ENCODE measurements at places on chromosomes 4 and X.
A peak's percentile ranks its signal among the peaks of the same experiment; 100 is the strongest.

DNA sequence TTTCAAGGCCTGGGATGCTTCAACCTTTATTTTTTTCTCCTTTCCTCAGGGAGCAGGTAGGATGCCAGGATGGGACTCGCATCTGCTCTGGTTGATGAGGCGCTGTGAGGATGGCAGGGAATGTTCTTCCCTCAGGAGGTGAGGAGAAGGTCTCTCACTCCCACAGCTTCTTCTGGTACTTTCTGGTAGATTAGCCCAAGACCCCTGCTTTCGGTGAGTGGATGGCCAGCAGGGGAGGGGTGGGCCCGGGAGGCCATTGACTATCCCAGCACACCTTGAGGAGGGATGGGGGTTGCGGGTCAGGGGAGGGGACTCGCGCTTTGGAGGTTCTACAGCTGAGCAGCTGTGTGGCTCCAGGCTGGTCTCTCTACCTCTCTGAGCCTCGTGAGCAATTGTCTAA is 14.8 kb downstream of the CYTL1 start:
- no peak for DNase-seq

- no peak for DNase-seq
These were observed 243.0 kb downstream of the PALLD start for GRCh38 chr4:168739886-168740285.

- no peak for DNase-seq
These were observed 41.1 kb downstream of the LIMCH1 start for GRCh38 chr4:41579043-41579442.

DNA sequence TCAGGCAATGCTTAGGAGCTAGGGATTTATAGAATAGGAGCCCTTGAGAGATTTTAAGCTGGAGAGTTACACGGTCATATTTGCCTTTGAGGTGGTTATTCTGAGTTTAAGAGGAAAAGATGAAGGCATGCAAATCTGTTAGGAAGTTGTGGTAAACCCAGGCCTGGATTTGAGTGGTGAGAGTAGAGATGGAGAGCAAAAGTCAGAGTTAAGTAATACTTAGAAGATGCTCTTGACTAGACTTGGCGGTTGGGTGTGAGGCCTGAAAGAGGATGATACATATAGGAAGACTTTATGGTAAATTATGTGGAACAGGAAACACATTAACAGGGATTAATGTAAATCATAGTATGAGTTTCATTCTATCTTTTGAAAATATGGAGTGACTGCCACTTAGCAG is 136.0 kb upstream of the ARX start:
- DNase-seq, result no peak

- DNase-seq, result no peak
These were observed 15.8 kb upstream of the CT45A1 start for GRCh38 chrX:135697601-135698000.

DNA sequence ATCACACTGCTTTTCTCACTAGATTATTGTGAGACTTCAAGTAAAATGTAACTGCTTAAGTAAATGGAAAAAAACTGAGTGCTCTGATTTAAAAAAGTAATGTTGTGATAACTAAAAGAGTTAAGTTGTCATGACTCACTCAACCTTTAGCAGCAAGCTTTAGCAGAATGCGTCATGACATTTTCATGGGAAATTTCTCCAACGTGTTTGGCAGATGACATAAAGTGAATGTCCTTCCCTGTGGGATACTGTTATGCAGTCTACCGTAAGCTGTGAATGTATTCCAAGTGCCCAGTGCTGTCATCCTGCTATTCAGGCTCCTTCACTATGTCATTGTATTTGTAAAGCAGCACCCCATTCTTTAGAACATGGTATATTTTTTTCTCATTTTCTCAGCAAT is 136.2 kb downstream of the CPXCR1 start:
- DNase-seq, result no peak

GRCh38 chr4:98662626-98663225 is 4.3 kb upstream of the TSPAN5 start:
- DNase-seq, result no peak

DNA sequence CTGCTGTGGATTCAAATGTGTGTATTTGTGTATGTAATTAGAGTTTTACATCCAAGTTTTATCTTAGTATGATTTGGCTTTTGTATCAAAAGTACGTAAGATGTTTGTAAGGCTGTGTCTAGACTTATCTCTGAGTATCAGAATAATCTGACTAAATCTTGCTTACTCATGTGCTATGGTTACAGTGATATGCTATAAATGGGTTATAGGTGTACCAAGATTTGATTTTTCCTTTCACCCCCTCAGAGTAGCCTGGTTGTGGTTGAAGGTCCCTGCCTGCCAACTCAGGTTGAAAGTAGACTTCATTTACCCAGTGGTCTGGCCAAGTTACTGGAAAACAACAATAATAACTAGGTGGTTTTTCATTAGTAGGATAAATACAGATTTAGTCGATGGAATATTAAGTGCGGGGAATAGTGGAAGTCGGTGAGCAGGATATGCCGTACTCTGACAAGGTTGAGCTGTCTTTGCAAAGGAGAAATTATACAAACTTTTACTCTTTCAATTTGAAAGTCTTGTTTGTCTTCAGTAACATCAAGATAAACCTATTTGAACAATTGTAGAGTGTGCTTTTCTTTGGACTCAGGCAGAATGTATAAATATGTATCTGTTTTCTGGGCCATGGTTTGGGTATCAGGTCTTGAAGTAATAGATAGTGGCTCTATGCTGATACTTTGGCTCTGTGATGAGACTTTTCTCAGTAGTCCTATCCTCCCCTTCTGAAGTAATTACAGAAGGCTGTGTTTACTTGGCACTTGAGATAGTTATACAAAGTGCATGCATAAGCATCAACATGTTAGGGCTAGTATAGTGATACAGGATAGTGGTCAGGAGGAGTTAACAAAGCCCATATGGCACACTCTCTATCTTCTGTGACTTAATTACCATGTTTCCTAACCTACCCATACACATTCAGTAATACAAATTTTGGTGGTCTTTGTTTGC is 23.7 kb downstream of the BMP2K start:
- DNase-seq, result peak; percentile 15

DNA sequence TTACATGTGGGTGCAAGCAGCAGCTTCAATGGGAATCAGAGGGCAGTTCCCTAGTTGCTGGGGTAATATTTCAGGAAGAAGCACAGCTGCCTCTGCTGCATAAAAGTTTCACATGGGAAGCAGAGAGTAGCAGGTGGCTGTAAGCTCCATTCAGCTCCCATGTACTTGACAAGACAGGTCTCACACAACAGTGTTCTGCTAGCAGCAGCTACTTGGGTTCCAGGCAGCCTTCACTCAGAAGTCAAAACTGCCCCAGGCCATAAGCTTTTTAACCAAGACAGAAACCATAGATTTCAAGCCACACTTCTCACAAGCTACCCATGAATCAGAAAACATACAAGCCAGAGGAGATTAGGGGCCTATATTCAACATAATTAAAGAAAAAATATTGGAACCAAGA is 41.4 kb upstream of the SPIN2A start:
- no peak for DNase-seq

GRCh38 chr4:137749466-137749865 is 217.2 kb upstream of the PCDH18 start:
- no peak for DNase-seq

DNA sequence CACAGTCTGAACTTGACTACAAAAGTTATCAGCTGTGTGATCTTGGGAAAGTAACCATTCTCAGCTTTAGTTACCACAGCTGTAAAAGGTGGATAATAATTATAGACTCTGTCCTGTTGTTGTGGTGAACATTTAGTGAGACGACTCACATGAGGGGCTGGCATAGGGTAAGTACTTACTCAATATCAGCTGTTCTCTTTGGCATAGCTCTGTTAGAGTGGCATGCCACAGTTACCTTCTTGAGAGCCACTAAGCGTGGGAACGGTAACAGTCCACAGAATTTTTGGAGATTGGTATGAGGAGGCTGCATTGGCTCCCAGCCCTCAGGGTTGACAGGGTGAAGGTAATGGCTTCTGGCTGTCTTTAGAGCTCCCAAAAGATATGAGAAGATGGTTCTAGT is 13.2 kb upstream of the HAND2 start:
- no peak for DNase-seq

DNA sequence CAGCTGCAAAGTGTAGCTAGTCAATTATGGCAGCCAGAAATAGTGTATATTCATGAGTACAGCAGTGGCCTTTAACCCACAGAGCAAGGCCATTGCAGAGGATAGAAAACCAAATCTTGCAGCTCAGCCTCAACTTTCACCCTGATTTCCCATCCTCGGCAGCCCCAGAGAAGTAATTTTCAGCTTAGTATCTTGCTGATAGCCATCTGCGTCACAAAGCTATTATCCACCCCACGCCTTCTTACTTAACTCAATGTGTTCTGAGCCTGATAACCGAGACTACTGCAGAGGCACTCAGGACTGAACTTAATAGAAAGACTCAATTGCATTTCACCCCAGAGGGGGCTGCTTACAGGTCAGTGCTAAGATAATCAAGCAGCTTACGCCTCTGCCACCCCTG is 174.5 kb upstream of the MAOA start:
- no peak for DNase-seq

DNA sequence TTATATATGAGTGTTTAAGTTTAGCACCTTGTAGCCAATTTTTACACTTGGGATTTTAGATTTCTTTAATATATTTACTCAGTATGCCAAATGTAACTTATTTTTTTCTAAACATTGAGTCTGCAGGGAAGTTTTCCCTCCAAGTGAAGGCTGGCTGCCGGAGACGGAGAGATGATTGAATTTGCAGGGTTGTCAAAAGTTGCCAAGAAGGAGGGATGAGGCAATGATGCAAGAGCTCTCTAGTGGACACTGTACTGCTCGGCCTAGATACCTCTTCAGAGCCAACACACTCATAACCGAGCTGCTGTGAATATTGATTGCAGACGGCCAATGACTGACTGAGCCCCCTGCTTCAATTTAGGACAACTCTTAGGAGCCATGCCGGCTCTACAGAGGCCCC is 318.6 kb upstream of the CASK start:
- DNase-seq, result no peak

GRCh38 chrX:136659174-136659573 is 11.2 kb downstream of the CD40LG start:
- DNase-seq, result no peak
